EH (cell line): ENCODE measurements at places on chromosomes 4 and X.

GRCh38 chr4:75514949-75515612, 808 bp downstream of the THAP6 start:
- DNase-seq, result no peak

- DNase-seq, result no peak
Measured at GRCh38 chr4:140154572-140154891, 548 bp upstream of the MAML3 start.

DNA sequence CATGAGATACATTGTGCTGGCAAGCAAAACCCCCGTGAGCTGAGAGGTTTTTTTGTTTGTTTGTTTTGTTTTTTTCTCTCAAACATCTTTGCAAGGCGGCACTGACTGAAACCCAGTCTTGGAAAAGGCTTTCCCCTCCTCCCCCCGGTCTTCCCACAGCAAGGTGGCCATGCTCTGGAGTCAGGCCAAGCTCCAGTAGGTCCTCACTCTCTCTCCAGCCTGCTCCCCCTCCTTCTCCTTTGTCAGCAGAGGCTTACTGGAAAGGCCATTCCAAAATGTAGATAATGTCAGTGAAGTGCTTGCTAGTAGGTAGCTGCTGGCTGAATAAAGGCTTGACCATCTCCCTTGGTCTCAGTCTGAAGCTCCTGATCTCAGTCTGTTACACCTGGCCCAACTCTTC, 32.6 kb downstream of the FRMPD3 start:
- DNase-seq, result no peak

DNA sequence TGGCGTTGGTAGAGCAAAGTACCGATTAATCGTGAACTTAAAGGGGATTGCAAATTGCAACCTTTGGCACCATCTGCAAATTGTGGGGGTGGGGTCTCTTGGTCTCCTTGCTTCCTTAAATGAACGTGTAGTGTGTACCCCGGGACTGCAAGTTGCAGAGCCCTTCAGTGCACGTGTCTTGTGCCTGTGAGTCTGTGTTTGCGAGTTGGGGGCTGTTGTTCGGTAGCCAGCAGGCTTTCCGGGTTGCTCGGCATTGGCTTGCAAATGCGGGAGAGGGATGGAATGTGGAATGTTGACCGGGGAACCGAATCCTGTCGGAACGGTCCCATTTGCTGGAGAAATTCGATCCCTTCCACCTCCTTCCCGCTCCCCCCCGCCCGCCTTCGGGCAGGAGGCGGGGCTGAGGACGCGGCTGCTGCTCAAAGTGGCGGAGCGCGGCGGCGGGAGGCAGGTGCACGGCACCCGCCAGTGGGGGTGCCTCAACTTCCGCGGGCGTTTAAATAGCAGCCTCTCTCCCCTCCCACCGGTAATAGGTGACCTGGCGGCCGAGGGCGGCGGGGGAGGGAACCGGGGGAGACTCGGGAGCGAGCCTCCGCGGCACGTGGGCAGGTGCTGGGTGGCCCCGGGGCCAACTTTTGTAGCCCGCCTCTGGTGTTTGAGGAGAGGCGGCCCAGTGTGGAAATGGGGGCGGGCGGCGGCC, 1.5 kb downstream of the JADE1 start:
- peak; percentile 89 for DNase-seq

DNA sequence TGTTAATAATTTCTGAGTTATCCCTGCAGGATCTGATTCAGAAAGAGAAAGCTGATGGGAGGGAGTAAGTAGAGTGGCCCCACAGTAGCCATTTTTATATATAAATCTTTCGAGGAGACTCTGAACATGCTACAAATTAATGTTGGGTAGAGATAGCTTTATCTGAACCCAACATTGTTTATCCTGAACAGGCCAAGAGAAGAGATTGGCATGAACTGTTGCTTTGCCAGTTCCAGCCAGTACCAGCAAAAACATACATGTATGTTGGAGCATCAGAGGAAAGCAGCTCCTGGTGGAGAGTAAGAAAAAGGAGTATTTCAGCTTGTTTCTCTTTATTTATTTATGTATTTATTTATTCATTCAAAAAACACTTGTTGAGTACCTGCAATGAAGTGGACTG, 1.6 kb downstream of the MAOA start:
- no peak for DNase-seq

DNA sequence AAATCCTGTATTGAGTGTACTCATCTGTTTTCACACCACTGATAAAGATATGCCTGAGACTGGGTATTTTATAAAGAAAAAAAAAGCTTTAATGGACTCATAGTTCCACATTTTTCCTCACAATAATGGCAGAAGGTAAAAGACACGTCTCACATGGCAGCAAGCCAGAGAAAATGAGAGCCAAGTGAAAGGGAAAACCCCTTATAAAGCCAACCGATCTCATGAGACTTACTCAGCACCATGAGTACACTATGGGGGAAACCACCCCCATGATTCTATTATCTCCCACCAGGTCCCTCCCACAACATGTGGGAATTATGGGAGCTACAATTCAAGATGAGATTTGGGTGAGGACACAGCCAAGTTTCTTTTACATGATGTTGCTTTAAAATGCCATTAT, 171.9 kb downstream of the GALNTL6 start:
- no peak for DNase-seq

GRCh38 chrX:49878834-49879655, at the start of gene USP27X:
Gene USP27X, plus strand, starts transcription at chrX:49879484. Its CDS starts 824 bp downstream, at chrX:49880308.
- DNase-seq, result peak; percentile 87

GRCh38 chr4:144648042-144648441, 2.1 kb downstream of the HHIP start:
- no peak for DNase-seq

DNA sequence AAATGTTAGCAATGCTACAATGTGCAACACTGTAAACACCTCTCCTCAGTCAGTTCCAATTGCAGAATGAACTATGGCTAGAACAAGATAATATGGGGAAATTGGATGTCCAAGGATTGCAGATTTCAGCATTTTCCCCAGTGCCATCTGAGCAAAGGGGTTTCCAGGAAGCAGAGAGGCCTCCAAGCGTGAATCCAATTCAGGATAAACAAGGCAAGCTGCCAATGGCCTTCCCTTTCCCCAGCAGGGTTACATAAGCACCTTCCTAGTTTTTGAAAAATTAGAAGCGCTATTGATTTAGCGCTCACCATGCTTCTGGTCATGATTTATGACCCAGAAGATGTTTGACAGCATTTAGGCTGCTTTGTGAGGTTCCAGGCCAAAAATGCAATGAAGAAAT, 223.0 kb upstream of the GATB start:
- no peak for DNase-seq

- DNase-seq, result no peak
Measured at GRCh38 chrX:67105758-67106116, 438.1 kb upstream of the AR start.

DNA sequence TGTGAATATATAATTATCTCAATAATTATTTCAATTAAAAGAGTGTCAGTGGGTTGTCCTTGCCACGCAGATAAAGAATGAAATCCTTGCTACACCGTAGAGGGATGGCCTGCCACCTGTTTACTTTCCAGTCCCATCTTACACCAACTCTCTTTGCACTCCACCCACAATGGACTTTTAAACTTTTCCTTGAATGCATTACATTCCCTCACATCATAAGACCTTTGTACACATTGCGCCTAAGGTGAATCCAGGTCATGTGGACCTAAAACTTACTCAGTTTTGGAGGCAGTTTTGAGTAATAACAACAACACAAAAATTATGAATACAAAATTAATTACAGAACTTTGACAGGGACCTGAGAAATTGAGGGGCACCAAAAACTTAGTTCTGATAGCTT, 78.7 kb upstream of the PDE5A start:
- no peak for DNase-seq

- peak; percentile 96 for DNase-seq
Measured at GRCh38 chr4:176769514-176769913, 23.2 kb downstream of the VEGFC start.

DNA sequence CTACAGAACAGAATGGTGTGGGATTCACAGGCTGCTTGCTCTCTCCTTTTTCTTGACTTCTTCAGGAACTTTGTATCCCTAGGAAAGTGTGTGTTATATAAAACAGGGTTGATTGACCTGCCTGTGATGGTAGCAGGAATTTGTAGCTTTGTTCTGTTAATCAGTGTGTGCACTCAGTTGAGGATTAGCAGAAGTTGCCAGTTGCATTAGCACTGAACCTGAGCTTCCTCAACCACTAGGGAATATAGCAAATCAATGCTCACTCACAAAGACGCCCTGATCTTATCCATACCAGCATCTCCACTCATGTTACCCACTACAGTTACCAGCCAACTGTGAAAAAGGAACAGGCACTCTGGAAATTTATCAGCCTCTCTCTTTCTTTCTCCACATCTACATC, 319.1 kb upstream of the EMCN start:
- no peak for DNase-seq

DNA sequence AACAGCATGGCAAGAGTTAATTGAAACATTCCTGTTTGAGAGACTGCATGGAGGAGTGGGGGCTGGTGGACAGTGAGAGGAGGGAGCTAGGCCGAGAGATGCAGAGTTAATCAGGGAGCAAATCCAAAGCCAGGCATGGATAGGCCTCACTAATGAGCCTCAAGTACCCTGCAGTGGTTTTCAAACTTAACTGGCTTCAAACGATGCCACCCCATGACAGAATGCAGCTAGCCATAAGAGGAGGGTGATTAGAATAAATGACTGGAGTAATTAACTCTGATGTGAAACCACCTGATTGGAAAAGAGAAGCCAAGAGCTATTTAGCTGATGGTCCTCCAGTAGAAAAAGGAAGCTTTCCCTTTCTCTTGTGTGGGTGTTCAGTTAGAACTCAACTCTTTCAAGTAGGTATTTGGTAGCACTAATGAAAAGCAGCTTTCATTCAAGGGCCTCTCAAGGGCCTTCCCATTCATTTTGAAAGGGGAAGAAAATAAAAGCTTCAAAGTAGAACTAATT, 215.4 kb upstream of the MAB21L2 start:
- DNase-seq, result no peak

GRCh38 chr4:151888367-151888866, 127.6 kb upstream of the GATB start:
- no peak for DNase-seq

- peak; percentile 32 for DNase-seq
Measured at GRCh38 chrX:30570505-30570904, 7.1 kb downstream of the TASL start.

DNA sequence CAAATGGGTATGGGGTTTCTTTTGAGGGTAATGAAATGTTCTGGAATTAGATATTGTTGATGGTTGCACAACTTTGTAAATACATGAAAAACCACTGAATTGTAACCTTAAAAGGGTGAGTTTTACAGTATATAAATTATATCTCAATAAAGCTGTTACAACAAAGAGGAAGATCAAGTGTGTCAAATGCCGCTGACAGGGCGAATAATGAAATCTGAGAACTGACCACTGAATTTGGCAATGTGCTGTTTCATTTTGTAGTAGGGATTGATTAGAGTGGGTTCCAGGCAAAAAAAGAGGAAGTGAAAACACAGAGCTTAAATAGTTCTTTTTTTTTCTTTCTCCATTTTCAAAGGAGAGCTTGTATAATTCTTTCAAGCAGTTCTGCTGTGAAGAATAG, 161.1 kb upstream of the NAP1L5 start:
- no peak for DNase-seq

DNA sequence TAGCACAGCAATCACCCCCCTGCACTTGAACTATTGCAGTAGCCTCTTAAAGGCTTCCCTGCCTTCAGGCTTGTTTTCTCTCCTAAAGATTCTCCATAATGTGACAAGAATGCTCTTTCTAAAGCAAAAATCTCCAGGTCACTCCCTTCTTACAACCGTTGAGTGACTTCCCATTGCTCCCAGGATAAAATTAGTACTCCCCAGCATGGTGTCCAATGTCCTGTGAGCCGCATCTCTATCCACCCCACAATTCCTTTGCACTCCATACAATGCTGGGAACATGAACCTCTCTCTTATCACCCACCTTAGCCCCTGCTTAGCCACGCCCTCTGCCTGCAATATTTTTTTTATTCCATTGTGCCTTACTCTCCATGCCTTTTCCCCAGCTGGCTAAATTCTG, 85.7 kb upstream of the SHISA3 start:
- no peak for DNase-seq

DNA sequence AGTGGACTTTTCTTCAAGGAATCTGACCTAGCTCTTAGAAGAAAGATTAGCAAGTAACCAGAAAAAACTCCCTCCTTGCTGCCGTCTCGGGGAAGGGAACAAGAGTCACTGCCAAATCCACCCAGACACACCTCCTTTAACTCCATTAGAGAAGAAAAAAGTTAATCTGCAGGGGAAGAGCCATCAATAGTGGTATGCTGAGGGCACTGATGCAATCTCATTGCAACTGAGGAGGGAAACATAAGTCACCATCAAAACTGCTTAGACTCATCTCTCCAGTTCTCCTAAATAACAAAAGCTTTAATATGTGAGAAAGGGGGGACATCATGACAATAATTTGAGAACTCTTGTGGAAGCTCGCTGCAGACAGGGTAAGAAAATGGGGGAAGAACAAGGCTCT, 49.3 kb upstream of the MAGED4B start:
- DNase-seq, result peak; percentile 0

GRCh38 chrX:109299091-109299490, 182.8 kb downstream of the GUCY2F start:
- DNase-seq, result no peak

DNA sequence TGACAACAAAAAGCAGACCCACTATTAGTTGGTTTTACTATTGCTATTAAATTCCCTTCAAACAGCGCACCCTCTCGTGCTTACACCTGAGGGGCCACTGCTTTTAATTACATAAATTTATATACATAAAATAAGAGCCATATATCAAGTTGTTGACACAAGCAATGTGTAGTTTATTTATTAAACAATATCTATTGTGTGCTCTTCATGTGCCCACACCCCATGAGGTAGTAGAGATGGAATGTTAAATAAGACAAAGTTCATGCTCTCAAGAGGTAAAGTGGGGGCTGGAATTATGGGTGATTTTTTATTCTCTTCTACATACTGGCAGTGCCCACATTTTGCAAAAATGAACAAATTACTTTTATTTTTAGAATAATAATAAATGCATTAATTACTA, 47.3 kb downstream of the KCNIP4 start:
- DNase-seq, result no peak

DNA sequence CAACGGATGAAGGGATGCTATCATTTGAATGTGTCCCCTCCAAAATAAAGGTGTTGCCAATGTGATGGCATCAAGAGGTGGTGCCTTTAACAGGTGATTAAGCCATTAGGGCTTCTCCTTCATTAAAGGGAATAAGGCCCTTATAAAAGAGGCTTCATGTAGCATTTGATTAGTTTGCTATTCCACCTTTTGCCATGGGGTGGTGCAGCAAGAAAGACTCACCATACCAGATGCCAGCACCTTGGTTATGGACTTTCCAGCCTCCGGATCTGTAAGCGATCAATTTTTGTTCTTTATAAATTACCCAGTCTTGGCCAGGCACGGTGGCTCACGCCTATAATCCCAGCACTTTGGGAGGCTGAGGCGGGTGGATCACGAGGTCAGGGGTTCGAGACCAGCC, 7.9 kb upstream of the SLC25A43 start:
- DNase-seq, result peak; percentile 43
